ENCODE measurements at places on chromosomes 11 and 22. TPM values are rescaled to one million over a fixed set of nuclear protein-coding genes. Genes with fewer than 3 reads are reported as not detected.

The HBG2 gene
- total RNA-seq = not detected

- peak overlapping the region; percentile 43 for H3K4me3 ChIP-seq
- no peaks in the 10 kb centered on the region for H3K27me3 ChIP-seq
- peaks cover 40% of the 10 kb centered on the region for H3K36me3 ChIP-seq
These were observed 3.7 kb upstream of the POLD4 start for GRCh38 chr11:67356864-67357561.

DNA sequence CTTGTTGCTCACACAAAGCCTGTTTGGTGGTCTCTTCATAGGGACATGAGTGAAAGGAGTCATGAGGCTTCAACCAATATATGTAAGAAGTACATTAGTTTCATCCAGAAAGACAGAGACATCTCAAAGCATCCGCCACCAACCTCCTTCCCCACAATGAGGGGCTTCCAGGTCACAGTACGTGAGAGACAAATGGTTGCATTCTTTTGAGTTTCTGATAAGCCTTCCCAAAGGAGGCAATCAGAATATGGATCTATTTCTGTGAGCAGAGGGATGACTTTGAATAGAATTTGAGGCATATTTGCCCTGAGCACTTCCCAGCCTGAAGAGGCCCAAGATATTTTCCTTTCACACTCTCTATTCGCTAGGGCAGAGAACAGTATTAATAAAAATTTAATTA is 931.1 kb downstream of the FAM181B start:
- no peaks in the 10 kb centered on the region for H3K27me3 ChIP-seq
- H3K36me3 ChIP-seq = no peaks in the 10 kb centered on the region
- no peak overlapping the region for H3K4me3 ChIP-seq
- H3K4me1 ChIP-seq = no peaks in the 10 kb centered on the region

DNA sequence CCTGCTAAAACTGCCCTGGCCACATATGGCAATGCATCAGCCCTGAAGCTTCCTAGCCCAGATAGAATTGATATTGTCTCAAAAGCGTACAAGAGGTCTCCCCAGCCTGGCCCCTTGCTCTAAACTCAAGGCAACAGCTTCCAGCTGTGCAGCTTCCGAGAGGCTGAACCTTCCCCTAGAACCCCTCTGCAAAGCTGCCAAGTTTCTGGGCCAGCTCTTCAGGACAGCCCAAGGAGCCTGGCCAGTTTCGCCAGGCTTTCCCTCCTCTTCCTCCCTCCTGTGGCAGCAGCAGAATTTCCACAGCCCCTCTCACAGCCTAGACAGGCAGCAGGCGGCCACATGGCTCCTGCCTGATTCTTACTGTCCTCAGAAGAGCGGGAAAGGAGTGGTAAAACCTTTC is 34.5 kb downstream of the NUMA1 start:
- no peak for DNase-seq
- H3K4me1 ChIP-seq = peaks cover 19% of the 10 kb centered on the region
- H3K27ac ChIP-seq = no peak overlapping the region
- no peaks in the 10 kb centered on the region for H3K27me3 ChIP-seq

The RASD2 gene
- total RNA-seq = 0.14 TPM

The BSX gene
- not detected for total RNA-seq
